ENCODE measurements at places on chromosomes 13 and 19. TPM values are rescaled to one million over a fixed set of nuclear protein-coding genes. Genes with fewer than 3 reads are reported as not detected.

Gene ODAD3
- 0.49 TPM for total RNA-seq

Gene RXFP2
- not detected for total RNA-seq

Gene IZUMO4
- 6.8 TPM for total RNA-seq

GRCh38 chr13:61830475-61830874 is 414.8 kb upstream of the PCDH20 start:
- H3K27ac ChIP-seq: no peak overlapping the region
- no peaks in the 10 kb centered on the region for H3K4me1 ChIP-seq

GRCh38 chr19:17873786-17874757 is 2.3 kb downstream of the SLC5A5 start:
- no peaks in the 10 kb centered on the region for H3K36me3 ChIP-seq
- peaks cover 47% of the 10 kb centered on the region for H3K27me3 ChIP-seq
- peak; percentile 77 for DNase-seq

DNA sequence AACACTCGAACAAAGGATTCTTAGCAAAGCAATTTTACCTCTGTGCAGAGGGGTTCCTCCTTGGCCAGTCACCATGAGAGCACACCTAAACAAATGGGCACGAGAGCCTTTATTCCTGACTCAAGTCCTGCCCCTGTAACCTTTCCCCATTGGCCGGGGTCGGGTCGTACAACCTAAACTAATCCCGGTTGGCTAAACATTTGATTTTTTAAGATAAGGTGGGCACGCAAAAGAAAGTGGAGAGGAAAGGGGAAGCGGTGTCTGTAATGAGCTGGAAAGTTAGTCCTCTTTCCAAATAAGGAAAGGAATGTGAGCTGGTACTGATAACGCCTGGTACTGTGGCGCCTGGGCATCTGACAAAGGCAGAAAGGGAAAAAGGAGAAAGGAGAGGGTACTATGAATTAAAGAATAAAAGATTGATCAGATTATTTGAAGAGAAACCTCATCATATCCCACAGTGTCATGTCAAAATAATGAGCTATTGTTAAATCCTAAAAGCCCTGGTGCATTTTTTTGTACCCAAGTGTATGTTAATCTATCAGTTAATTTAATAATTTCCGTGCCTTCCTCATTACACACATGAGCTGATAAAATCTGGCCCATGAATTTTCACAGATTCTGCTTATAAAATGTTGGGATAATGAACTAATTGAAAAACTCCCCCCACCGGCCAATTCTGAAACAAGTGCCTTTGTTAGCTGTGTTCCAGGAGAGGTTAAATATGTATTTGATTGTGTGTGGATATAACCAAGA is 335.7 kb downstream of the RFC3 start:
- no peak overlapping the region for H3K27ac ChIP-seq
- no peaks in the 10 kb centered on the region for H3K27me3 ChIP-seq
- no peaks in the 10 kb centered on the region for H3K36me3 ChIP-seq
- no peaks in the 10 kb centered on the region for H3K4me1 ChIP-seq
- no peak for DNase-seq
- no peak overlapping the region for H3K4me3 ChIP-seq

DNA sequence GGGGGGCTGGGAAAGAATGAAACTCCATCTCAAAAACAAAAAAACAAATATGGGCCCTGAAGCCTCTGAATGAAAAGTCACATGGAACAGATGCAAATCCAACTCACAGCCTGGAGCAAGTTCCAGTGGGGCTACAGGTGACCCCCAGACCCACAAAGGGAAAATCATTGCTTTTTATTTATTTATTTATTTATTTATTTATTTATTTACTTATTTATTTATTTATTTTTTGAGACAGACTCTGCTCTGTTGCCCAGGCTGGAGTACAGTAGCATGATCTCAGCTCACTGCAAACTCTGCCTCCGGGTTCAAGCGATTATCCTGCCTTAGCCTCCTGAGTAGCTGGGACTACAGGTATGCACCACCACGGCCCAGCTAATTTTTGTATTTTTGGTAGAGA is 13.3 kb upstream of the CCL25 start:
- no peaks in the 10 kb centered on the region for H3K36me3 ChIP-seq
- DNase-seq: no peak
- no peak overlapping the region for H3K4me3 ChIP-seq
- no peaks in the 10 kb centered on the region for H3K4me1 ChIP-seq
- no peak overlapping the region for H3K27ac ChIP-seq
- no peaks in the 10 kb centered on the region for H3K27me3 ChIP-seq

DNA sequence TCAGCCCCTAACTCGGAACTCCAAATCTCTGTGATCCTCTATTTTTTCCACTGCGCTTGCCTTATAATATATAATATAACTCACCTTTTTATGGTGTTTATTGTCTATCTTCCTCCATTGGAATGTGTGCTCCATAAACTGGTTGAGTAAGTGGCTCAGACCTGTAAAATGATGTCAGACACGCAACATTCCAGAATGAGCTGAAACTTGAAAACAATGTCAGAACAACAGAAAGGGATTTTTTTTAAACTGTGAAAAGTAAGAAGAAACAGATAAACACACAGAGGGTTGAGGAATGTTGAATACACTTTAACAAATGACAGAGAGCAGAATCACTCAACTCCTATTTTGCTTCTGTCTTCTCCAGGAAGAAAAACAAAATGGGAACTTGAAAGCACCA is 19.1 kb upstream of the FAM216B start:
- no peak for DNase-seq
- H3K27me3 ChIP-seq: no peaks in the 10 kb centered on the region
- H3K36me3 ChIP-seq: no peaks in the 10 kb centered on the region
- no peak overlapping the region for H3K27ac ChIP-seq
- H3K4me3 ChIP-seq: no peak overlapping the region

DNA sequence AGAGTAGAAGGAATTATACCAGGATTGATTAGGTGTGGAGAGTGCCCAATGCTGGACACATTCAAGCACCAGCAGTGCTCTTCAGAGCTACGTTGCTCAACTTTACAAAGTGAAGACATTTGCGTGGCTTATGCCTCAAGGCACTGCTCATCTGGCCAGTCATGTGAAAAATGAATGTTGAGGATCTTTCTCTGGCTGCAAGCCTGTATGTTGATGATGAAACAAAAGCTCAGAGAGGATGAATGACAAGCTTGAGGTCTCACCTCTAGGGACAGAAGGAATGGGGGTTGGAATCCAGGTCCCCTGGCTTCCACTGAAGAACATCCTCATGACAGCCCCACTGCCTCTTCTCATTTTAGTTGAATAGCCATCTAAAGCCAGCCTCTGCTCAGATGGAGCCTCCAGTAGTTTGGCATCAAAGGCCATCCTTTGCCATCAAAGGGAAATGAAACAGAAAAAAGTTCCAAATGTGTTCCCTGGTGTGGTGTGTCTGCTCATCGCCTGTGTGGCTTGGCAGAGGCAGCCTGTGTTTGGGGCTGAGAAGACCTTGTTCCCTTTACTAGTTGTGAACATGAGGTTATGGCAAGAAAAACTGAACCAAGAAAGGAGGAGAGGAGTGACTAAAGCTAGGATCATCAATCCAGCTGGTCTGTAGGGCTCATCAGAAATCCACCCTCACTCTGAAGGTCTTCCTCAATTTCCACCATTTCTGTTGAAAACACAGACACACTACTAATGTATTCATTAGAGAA is 114.0 kb upstream of the KL start:
- no peak for DNase-seq
- H3K36me3 ChIP-seq: no peaks in the 10 kb centered on the region
- H3K4me3 ChIP-seq: no peak overlapping the region
- H3K4me1 ChIP-seq: no peaks in the 10 kb centered on the region

GRCh38 chr13:51728972-51729371 is 75.0 kb downstream of the DHRS12 start:
- no peaks in the 10 kb centered on the region for H3K27me3 ChIP-seq
- H3K4me1 ChIP-seq: peaks cover 9% of the 10 kb centered on the region
- H3K27ac ChIP-seq: no peak overlapping the region
- H3K36me3 ChIP-seq: peaks cover 10% of the 10 kb centered on the region
- H3K4me3 ChIP-seq: no peak overlapping the region
